Activated T-helper 1 cell treated with Interleukin-2 at 50 U/mL for 16 hours (primary cell): ENCODE measurements at places on chromosomes 7 and 10.

DNA sequence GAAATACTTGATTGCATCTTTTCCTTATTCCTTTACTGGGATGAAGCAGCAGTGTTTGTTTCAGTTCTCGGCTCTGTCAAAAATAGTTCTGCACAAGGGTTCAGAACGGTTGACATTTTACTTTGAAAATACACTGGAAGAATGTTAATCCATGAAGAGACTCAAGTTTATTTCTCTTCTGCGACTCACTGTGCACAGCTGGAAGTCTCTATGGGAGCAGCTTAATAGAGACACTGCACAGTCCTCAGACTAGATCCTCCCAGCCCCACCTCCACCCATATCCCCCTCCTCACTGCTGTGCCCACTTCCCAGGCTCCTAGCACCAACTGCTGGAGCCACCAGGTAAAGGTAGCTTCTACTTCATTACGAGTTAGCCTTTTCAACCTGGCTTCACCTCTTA, 517.8 kb downstream of the GRID1 start:
- no peak for DNase-seq

GRCh38 chr10:52879091-52879807, 106.7 kb upstream of the MBL2 start:
- no peak for DNase-seq

DNA sequence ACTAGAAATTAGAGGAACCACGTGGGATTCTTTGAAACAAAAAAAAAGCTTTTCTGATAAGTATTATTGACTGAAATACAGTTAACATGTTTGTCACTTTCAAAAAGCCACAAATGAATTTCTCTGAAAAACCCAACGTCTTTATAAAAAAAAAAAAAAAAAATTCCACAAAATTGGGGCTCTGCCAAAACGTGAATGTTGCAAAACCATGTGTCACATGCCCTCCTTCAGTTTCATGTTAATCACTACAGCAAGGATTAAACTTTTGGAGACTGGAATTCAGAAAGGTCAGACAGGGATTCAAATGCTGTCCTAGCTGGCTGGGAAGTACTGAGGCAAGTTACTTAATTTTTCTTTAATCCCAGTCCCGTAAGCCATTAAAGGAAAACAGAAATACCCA, 278.0 kb upstream of the KLF14 start:
- no peak for DNase-seq

GRCh38 chr10:48251152-48251524, 23.4 kb downstream of the FRMPD2 start:
- no peak for DNase-seq

GRCh38 chr7:91550931-91551330, 286.7 kb downstream of the FZD1 start:
- DNase-seq: no peak

GRCh38 chr10:804787-805619, 115.5 kb upstream of the DIP2C start:
- DNase-seq: no peak

DNA sequence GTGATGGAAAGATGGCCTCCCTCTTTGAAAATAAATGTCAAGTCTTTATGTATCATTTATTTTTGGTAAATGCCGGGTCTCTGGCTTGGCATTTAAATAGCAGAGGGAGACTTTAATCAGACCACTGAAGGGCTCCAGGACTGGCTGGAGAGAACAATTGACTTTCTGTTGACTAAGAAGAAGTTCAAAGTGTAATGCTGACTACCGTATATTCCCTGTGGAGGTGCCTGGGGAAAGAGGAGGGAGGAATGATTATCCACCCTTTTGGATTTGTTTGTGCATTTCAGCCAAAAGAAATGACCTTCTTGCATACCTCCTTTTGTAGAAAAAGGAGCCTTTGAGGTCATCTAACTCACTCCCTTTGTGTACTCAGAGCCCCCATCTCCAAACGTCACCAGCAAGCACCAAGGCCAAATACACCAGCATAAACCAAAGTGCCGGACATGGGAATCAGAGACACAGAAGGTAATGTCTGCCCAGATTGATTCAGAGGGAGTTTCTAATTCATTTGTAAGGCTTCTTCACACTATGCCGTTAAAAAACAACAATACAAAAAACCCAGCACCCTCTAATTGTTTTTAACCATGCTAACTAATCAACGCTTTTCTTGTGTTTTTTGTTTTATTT, 75.2 kb downstream of the PRLHR start:
- DNase-seq: no peak

- DNase-seq: no peak
Observed at GRCh38 chr7:140857048-140857447, 67.7 kb downstream of the BRAF start.

DNA sequence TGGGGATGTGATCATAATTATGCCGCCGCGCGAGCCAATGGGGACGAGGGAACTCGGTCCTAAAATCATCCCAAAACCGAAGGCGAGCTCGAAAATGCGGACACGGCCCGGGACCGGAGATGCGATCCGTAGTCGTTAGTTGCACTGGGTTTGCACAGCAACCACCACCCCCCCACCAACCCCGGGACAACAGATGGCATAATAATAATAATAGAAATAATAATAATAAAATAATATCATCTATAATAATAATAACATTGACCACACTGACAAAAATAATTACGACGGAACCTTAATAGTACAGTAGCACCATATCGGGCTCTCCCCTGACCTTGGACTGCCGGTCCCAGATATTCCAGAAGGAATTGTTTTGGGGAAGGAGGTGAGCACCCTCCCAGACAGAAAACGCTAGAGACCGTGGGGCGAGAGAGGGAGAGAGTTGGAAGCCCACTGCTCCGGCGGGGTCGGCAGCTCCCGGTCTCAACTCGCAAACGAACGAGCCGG, 1.1 kb upstream of the EMX2 start:
- DNase-seq: no peak

- DNase-seq: no peak
Observed at GRCh38 chr7:128274246-128274883, 33.3 kb downstream of the LEP start.

DNA sequence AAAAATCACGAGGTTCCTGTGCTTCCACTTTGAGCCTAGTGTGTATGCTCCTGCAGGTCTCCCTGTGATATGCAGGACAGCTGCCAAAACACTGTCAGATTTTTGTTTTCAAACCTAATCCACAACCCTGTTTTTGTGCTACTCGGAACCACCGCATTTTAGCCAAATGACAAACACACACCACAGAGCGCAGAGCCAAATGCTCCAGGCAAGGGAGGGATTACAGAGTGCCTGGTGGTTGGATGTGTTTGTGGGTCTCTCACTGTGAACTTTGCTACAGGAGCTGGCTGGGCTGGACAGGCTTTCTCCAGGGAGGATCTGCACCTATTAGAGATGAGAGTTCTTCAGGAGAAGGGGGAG, 5.7 kb upstream of the RBM28 start:
- no peak for DNase-seq

- no peak for DNase-seq
Observed at GRCh38 chr7:116762971-116763370, 91.0 kb downstream of the MET start.

DNA sequence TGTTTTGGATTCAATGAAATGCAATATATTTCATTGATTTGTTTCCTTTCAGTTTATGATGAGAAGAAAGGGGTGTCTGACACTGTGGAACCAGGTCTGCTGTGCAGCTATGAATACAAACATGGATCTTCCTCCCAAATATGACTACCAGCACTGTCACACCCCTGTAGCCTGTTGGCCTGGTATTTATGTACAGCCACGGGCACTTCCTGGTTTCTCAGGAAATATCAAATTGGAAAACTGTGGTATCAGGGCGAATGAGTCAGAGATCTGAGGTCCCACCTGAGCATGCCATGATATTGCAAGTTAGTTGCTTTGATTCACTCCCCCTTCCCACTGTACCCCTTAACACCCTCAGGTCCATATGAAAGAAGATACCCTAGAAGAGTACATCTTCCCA, 87.8 kb downstream of the DNMBP start:
- DNase-seq: no peak

GRCh38 chr10:57169597-57169996, 808.5 kb upstream of the ZWINT start:
- DNase-seq: no peak

DNA sequence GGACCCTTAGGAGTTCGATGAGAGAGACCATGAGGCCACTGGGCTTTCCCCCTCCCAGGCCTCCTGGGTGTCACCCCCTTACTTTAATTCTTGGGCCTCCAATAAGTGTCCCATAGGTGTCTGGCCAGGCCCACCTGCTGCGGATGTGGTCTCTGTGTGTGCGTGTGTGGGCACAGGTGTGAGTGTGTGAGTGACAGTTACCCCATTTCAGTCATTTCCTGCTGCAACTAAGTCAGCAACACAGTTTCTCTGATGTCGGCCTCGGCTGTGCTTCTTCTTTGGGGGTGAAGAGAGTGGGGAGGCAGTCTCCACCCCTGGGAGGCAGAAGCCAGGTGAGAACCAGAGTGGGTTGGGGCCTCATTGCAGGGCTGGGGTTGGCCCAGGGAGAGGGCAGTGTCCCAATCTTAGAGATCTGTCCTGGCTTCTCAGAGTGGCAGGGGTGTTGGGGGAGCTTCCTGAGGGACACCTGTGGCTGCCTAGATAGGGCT, 1.5 kb downstream of the PVRIG start:
- DNase-seq: peak; percentile 70

DNA sequence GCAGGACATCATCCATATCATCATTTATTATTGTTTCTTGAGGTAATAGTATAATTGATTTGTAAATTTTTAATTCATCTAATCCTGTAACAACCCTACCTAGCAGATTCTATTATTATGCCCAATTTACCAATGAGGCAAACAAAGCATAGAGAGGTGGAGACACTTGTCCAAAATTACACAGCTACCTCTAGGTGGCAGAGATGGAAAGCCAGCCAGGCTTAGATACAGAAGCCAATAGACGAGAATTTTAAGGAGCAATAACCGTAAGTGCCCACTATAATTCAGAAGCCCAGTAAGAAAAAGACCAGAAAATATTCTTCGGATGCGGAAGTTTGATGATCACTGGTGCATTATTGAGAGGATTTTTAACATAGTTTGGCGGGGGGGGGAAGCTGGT, 54.0 kb downstream of the ANK3 start:
- DNase-seq: no peak

DNA sequence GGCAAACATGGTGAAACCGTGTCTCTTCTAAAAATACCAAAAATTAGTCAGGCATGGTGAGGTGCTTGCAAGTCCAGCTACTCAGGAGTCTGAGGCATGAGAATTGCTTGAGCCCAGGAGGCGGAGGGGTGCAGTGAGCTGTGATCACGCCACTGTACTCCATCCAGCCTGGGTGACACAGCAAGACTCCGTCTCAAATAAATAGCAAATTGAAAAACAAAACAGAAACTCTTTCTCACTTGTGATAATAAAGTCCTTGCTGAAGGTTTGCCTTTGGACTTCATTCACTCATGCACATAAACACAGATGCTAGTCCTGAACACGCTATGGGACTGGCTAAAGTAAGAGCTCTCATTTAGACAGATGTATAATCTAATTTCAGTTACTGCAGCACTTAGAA, 37.6 kb downstream of the ANK3 start:
- no peak for DNase-seq

- no peak for DNase-seq
Observed at GRCh38 chr10:49194212-49194920, 6.2 kb upstream of the TMEM273 start.

DNA sequence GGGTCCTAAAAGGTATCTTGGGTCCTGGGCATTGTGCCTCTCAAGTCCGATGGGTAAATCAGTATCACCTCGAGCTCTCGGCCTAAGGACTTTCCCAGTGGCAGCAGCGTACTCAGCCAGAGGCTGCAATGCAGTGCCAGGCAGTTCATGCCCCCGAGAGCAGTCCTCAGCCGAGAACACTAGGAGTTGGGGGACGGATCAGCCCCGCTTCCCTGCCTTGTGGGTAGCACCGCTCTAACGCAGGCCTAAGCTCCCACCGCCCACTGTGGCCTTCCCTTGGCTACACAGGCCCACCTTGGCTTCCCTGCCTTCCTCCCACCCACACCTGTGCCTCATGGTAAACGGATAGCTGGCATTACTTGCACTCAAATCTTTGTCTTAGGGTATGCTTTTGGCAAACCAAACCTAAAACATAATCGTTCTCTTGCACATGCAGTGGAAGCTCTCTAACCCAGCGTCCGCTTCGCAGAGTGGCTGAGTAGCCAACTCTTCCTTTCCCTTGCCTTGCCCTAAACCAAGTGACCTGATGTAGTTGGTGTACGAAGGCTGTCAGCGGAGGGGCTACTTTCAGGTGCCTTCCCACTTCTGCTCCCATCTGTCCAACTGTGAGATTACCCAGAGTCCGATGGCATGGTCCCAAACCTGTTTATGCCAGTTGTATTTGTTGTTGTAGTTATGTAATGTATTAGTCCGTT, 73.2 kb upstream of the CHST15 start:
- no peak for DNase-seq

GRCh38 chr7:23332910-23333612, 33.9 kb downstream of the MALSU1 start:
- no peak for DNase-seq

GRCh38 chr7:46143949-46144917, 223.2 kb upstream of the IGFBP3 start:
- DNase-seq: no peak

GRCh38 chr10:131212763-131213325, 98.7 kb downstream of the TCERG1L start:
- DNase-seq: no peak

DNA sequence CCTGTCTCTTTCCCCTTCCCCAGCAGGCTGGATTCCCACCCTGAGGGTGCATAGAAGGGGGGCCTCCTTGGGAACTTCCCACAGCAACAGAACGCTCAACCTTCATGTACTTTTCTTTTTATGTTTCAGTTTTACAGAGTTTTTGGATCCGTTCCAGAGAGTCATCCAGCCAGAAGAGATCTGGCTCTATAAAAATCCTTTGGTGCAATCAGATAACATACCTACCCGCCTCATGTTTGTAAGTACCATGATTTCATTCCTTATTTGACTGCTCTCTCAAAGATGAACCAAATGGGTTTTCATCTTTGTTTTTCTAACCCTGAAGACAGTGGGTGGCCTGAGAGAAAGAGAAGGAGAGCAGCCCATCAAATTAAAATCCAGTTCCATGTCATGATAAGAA, 46.7 kb downstream of the PLPP4 start:
- DNase-seq: no peak

GRCh38 chr7:77888998-77889397, 90.4 kb downstream of the PHTF2 start:
- DNase-seq: no peak

DNA sequence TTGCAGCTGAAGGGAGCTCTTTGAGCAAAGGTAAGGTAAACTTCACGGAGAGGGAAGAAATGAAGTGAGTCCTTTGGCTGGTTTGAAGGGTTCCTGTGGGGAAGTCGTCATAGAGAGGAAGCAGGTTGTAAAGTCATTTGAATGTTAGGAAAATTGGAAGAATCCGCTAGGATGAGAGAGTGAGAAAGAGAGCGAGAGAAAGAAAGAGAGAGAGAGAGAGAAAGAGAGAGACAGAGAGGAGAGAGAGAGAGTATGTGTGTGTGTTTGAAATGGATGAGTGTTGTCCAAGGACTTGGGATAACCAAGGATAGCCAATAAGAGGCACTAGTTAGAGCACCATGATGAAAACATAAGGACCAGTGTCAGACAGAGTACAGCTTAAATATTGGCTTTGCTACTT, 43.1 kb downstream of the FEZF1 start:
- no peak for DNase-seq

- no peak for DNase-seq
Observed at GRCh38 chr10:47183704-47184041, 116.3 kb upstream of the GDF10 start.

GRCh38 chr7:21253740-21254687, 173.9 kb upstream of the SP4 start:
- DNase-seq: no peak

- no peak for DNase-seq
Observed at GRCh38 chr10:10528563-10528910, 489.1 kb upstream of the CELF2 start.

GRCh38 chr7:118169146-118169545, 14.8 kb upstream of the LSM8 start:
- no peak for DNase-seq
